ENCODE measurements at places on chromosomes 4 and X.

- peak; percentile 13 for DNase-seq
Measured at GRCh38 chrX:116317409-116317808, 119.0 kb upstream of the SLC6A14 start.

- no peak for DNase-seq
Measured at GRCh38 chr4:36072529-36072928, 171.8 kb downstream of the ARAP2 start.

GRCh38 chr4:2832981-2833670 is 10.5 kb upstream of the ADD1 start:
- DNase-seq: no peak

DNA sequence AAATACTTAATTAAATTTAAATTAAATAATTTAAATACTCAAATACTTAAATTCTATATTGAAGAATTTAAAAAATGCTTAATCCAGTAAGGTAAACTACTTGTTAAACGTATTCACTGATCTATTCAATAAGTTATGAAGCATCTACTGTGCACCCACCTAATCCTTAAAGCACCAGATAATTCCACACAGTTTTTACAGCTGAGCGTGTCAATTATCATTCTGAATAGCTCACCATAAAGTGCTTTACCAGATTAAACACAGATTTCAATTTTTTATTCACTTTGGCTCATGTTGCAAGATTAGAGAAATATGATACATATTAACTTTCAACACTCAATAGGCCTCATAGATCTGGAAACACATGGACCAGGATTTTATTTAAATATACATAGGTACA is 79.2 kb upstream of the DDIT4L start:
- DNase-seq: no peak

- DNase-seq: no peak
Measured at GRCh38 chrX:47191331-47191730, 2.3 kb upstream of the UBA1 start.
